A549 treated with Mapracorat at 1 μM for 4 hours (cell line): ENCODE measurements at places on chromosomes 2 and 18. TPM values are rescaled to one million over a fixed set of nuclear protein-coding genes. Genes with fewer than 3 reads are reported as not detected.

The FOSL2 gene
- total RNA-seq, result 57.1 to 78.1 TPM (median 67.6 TPM) in 5 replicates

The SPP2 gene
- not detected in 5 replicates for total RNA-seq

The ACVR1C gene
- total RNA-seq, result not detected in 5 replicates

The RNF152 gene
- 0.01 to 0.20 TPM (median 0.07 TPM) in 5 replicates for total RNA-seq

The GPR17 gene
- total RNA-seq, result 0.08 to 0.15 TPM (median 0.10 TPM) in 3 of 5 replicates, not detected in the others

The CSRNP3 gene
- total RNA-seq, result not detected in 5 replicates

The EDAR gene
- 0.03 to 0.12 TPM (median 0.05 TPM) in 3 of 5 replicates, not detected in the others for total RNA-seq

The WNT10A gene
- total RNA-seq, result 0.10 to 0.16 TPM (median 0.12 TPM) in 4 of 5 replicates, not detected in the other

The BCS1L gene
- total RNA-seq, result 40.0 to 53.1 TPM (median 43.5 TPM) in 5 replicates

The COPS8 gene
- 133 to 172 TPM (median 140 TPM) in 5 replicates for total RNA-seq

The NAT8 gene
- total RNA-seq, result not detected in 5 replicates

The TWIST2 gene
- 10.0 to 17.5 TPM (median 16.6 TPM) in 5 replicates for total RNA-seq

The COL4A4 gene
- total RNA-seq, result 1.1 to 2.5 TPM (median 1.7 TPM) in 5 replicates

The UGT1A4 gene
- 0.07 to 0.12 TPM in 2 of 5 replicates, not detected in the others for total RNA-seq

The IL36G gene
- total RNA-seq, result not detected in 5 replicates

The TBR1 gene
- 0.03 to 0.08 TPM in 2 of 5 replicates, not detected in the others for total RNA-seq

The CHRND gene
- not detected in 5 replicates for total RNA-seq

The IL37 gene
- total RNA-seq, result not detected in 5 replicates

The DHX57 gene
- total RNA-seq, result 18.5 to 25.5 TPM (median 20.4 TPM) in 5 replicates

The ACMSD gene
- total RNA-seq, result not detected in 5 replicates

The MAP3K19 gene
- total RNA-seq, result not detected in 5 replicates

The NT5DC4 gene
- not detected in 5 replicates for total RNA-seq

The RGPD8 gene
- 1.6 to 4.1 TPM (median 3.3 TPM) in 5 replicates for total RNA-seq

The DSC3 gene
- total RNA-seq, result 0.99 to 1.6 TPM (median 1.3 TPM) in 5 replicates

The SLC35F6 gene
- total RNA-seq, result 32.7 to 38.7 TPM (median 35.5 TPM) in 5 replicates

The PID1 gene
- total RNA-seq, result 3.7 to 4.4 TPM (median 4.0 TPM) in 5 replicates

The DRC1 gene
- total RNA-seq, result 0.16 to 0.46 TPM (median 0.38 TPM) in 5 replicates

The LRP2 gene
- total RNA-seq, result 0.03 to 0.06 TPM in 2 of 5 replicates, not detected in the others

The DYNC1I2 gene
- 64.3 to 76.7 TPM (median 70.8 TPM) in 5 replicates for total RNA-seq

The ZNF521 gene
- not detected in 5 replicates for total RNA-seq

The PMAIP1 gene
- 11.7 to 13.9 TPM (median 13.1 TPM) in 5 replicates for total RNA-seq

The RRM2 gene
- 190 to 245 TPM (median 220 TPM) in 5 replicates for total RNA-seq

The RTP5 gene
- total RNA-seq, result not detected in 5 replicates

The CCDC85A gene
- total RNA-seq, result 0.22 to 0.27 TPM (median 0.24 TPM) in 5 replicates

The MYOM1 gene
- total RNA-seq, result 0.08 to 0.59 TPM (median 0.30 TPM) in 5 replicates

The ARHGEF4 gene
- total RNA-seq, result 7.4 to 10.6 TPM (median 9.8 TPM) in 5 replicates

The ACTG2 gene
- total RNA-seq, result 0.18 to 0.56 TPM (median 0.29 TPM) in 5 replicates
